ENCODE measurements at places on chromosomes 7 and 10.
A peak's percentile ranks its signal among the peaks of the same experiment; 100 is the strongest.

DNA sequence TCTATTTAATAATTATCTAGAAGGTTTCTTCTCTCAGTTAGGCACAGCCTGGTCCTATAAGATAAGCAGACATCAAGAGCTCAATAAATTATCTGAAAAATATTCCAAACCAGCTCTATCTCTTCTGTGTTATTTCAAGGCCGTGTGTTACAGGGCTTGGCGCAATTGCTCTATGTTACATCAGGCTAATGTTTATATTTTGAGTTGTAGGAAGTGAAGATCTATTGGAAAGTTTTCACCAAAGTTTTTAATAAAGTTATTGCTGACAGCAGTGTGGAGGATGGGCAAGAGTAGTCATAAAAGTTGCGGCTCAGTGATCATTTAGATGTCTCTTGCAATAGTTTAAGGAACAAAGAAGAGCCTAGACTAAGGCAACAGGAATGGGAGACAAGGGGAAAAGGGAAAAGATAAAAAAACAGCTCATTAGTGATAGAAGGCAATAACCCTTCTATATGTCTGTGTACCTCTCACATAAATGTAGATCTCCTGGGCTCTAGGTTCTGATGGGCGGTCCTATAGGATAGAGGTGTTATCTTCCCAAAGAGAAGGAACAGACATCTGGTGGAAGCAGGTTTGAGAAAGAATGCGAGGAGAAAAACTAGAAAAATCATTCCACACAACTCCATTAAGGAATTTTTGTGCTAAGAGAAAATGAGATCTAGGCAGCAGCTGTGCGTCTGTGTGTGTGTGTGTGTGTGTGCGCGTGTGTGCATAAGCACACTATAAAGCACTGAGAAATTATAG lies 5.9 kb upstream of the ANKRD7 start:
- DNase-seq: no peak

GRCh38 chr7:123865517-123866117 lies 20.6 kb downstream of the HYAL4 start:
- no peak for DNase-seq

GRCh38 chr10:46014206-46014605 lies 16.2 kb downstream of the NCOA4 start:
- DNase-seq: no peak

- no peak for DNase-seq
These were observed 765.1 kb downstream of the GRID1 start for GRCh38 chr10:85601526-85601925.

- DNase-seq: no peak
These were observed 48.3 kb upstream of the STEAP1B start for GRCh38 chr7:22548313-22548712.

GRCh38 chr7:128388145-128388485 lies 21.7 kb downstream of the IMPDH1 start:
- DNase-seq: no peak

GRCh38 chr10:50640238-50640637 lies 16.5 kb upstream of the SGMS1 start:
- DNase-seq: no peak

GRCh38 chr10:33249659-33250345 lies 84.7 kb downstream of the NRP1 start:
- DNase-seq: no peak

- DNase-seq: no peak
These were observed 22.3 kb upstream of the PLA2G12B start for GRCh38 chr10:72976886-72977285.

DNA sequence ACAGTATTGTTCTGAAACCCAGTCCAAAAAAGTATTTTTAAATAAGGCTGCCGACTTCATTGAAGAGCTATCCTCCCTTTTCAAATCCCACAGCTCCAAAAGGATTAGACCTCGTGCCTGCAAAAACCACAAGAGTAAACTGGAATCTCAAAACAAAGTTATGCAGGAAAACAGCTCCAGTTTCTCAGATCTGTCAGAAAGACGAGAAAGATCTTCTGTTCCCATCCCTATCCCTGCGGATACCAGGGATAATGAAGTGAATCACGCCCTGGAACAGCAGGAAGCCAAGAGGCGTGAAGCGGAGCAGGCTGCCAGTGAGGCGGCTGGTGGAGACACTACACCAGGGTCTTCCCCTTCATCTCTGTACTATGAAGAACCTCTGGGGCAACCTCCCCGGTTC lies 12.6 kb downstream of the MYPN start:
- no peak for DNase-seq

- DNase-seq: no peak
These were observed 108.0 kb downstream of the HTR5A start for GRCh38 chr7:155178096-155178495.

DNA sequence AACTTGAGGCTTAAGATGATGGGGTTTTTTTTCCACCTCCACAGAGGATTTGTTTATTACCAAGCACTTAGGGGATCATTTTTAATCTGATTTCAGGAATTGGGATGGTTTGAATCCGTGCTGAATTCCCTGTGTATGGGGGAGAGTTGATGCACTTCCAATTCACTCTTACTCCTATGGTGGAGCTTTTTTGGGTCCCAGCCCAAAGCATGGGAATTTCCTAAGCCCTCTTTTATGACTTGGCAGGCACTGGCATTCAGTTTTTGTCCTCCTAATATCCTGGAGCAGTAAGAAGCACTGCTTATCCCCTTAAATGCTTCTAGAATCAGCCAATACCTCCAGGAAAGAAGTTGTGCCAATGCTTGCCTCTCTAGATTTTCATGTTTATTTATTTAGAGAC lies 78.7 kb downstream of the HYCC1 start:
- DNase-seq: no peak

DNA sequence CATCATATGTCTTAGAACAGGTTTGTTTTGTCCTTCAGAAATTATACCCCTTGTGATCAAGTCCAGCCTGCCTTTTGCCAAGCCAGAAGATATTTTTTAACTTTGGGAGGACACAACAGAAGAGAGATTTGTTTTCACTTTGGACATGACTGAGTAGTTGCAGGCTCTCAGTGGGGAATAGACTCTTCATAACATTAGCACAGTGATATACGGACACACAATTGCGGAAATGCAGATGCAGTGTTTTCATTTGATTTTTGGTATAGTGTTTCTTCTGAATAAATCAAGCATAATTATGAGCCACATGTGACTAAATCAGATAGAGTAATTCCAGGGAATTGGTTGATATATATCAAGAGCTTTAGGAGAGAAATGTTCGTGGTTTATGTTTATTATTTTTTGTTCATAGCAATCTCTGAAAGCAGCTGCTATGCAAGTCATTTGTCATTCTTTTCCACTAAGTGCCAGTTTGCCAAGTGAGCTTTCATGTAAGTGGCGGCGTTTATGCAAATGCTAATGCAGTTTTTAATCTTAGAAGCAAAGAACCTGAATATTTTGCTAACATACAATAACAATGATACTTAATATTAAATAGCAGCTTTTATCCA lies 69.6 kb upstream of the HDAC9 start:
- no peak for DNase-seq

DNA sequence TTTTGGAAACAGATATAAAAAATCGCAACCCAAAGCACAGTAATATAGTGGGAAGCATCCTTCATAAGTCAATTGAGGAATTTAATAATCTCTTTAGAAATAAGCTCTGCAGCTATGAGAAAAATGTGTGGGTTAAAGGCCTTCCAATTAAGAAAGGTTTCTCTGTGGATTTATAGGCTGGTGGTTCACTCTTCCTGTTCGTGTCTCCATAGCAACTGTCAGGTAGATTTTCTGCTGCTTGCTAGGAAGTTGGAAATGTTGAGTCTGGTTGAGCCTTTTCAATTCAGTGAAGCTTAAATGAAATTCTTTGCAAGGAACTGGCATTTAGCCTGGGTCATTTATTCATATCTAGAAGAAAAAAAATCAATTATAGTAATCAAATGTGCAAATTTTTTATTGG lies 652.8 kb upstream of the CELF2 start:
- no peak for DNase-seq

- no peak for DNase-seq
These were observed 373.1 kb downstream of the THSD7A start for GRCh38 chr7:11458736-11459483.

- no peak for DNase-seq
These were observed 156.3 kb upstream of the SEMA3C start for GRCh38 chr7:81075150-81075549.

DNA sequence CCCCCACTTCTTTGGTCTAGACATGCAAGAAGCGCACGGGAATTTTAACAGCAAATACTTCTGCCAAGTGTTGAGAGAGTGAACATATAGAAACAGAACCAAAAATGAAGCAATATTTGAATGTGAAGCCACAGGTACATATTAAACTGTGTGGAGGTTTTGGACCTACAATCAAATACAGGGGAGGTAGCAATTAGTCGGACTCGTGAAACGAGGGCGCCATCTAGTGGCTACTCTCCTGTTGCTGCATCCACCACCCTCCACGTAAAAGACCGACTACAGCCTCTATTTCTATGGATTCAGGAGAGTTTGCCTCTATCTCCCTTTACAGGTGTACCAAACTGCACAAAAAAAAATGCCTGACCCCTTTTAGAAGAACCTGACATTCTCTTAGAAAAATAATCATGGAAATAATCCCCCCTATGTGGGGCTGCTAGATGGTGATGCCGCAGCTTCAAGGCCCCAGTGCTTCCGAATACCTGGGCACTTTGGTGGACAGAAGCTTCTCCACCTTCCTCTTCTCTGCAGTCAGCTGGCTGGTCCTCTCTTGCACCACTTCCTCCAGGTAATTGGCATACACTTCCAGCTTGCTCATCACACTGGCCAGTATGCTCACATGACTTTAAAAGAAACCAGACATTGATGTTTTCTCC lies 31.7 kb downstream of the TECTB start:
- DNase-seq: peak; percentile 45

GRCh38 chr10:110358869-110359629 lies 54.3 kb upstream of the SMNDC1 start:
- DNase-seq: no peak

DNA sequence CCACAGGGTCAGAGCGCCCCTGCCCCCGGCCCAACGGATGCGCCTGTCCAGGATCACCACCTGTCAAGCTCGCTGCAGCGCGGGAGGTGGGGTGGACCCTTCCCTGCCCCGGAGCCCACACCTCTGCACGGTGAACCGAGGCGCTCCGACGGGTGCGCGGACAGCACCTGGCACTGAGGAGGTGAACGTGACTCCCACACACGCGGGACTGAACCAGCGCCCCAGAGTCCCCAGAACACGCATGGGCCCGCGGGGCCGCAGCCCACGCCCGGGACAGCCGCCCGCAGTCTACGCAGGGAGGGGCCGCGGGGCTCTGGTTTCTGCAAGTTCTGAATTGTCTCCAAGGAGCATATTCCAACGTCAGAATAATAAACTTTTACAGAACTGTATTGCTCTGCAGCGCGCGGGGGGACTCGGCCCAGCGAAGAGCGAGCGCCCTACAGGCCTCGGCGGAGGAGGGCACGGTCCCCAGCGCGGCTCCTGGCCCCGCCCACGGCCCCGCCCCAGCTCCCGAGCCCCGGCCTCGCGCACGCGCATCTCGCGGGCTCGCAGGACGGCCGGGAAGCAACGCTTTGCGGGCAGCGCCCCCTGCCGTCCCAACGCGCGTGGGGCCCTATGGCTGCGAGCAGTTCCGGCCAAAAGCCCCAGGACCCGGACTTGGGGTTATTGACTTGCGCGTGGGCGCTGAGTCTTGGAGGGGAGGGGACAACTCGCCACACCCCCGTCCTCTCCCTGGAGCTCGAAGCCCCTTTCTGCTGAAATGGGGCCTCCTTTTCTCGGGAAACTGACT lies 29.7 kb downstream of the OAT start:
- DNase-seq: peak; percentile 81

DNA sequence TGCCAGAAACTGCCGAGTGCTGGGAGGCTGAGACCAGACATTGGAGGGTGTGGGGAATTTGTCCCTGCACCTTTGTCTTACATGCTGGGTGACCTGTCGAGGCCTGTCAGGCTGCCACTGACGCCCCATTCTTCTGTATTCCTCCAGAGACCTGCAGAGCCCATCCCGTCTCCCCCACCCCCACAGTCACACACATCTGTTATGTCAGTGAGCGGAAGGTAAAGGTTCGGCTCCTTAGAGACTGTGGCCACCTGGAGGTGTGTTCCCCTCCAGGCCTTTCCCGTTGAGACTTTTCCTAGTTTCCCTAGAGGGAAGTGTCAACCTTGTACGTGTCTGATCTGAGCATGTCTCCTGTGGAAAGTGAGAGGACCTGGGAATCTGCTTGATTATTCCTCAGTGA lies 84.5 kb downstream of the ATXN7L1 start:
- no peak for DNase-seq

GRCh38 chr7:139883814-139884213 lies 54.8 kb downstream of the TBXAS1 start:
- no peak for DNase-seq

DNA sequence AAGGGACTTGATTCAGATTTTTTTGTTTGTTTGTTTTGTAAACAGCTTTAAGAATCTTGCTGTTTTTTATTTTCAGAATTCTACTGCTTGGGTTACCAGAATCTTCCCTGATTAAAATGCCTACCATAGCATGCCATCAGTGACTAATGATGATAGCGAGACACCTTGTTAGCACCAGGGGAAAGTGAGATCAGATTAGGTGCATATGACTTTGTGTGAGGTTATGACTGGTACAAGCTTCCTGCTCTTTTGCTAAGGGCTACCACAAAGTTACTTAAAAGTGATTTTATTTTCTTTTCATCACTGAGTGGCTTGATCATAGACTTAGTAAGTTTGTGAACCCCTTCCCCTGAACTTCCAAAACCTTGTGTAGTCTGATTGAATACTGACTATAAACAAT lies 93.5 kb downstream of the SND1 start:
- DNase-seq: no peak

DNA sequence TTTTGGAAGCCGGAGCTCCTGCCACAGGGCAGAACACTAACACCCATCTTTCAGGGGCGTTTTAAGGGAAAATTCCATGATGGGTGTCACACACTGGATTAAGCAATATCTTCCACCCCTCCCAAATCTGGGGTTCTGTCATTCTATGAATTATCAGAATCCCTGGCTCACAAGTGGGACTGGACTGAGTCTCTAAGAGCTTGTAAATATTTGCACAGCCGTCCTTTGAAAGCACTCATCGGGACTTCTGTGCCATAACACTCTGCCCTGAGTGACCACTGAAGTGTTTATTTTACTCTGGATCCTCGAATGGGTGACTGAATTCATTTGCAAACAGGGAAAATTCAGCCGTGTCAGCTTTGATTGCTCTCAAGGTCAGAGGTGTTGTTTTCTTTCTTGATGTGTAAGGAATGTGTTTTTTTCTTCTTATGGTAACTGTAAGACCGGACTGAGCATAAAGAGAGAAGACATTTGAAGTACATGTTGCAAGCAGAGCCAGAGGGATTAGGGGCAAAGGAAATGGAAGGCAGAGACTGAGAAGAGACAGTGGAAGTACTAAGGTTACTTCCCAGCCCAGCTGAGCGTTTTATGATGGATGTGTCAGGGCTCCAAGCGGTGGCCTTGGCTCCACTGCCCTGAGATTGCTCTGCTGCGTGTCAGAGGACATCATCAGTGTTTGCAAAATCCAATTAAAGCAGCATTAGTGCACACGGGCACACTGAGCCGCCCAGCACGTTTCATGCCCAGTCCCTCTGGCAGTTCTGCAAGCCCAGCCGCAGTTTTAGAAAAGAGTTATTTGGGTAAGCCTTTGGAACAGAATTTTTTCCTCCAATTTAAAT lies 17.7 kb upstream of the GTPBP4 start:
- no peak for DNase-seq

GRCh38 chr10:119274519-119275045 lies 67.2 kb downstream of the GRK5 start:
- no peak for DNase-seq
